Neural crest cell (in vitro differentiated cells): ENCODE measurements at places on chromosomes 1 and 21.
A peak's percentile ranks its signal among the peaks of the same experiment; 100 is the strongest.

GRCh38 chr1:199682081-199682480 is 345.4 kb upstream of the NR5A2 start:
- DNase-seq: no peak

GRCh38 chr1:116159177-116159576 is 48.0 kb downstream of the MAB21L3 start:
- no peak for DNase-seq

DNA sequence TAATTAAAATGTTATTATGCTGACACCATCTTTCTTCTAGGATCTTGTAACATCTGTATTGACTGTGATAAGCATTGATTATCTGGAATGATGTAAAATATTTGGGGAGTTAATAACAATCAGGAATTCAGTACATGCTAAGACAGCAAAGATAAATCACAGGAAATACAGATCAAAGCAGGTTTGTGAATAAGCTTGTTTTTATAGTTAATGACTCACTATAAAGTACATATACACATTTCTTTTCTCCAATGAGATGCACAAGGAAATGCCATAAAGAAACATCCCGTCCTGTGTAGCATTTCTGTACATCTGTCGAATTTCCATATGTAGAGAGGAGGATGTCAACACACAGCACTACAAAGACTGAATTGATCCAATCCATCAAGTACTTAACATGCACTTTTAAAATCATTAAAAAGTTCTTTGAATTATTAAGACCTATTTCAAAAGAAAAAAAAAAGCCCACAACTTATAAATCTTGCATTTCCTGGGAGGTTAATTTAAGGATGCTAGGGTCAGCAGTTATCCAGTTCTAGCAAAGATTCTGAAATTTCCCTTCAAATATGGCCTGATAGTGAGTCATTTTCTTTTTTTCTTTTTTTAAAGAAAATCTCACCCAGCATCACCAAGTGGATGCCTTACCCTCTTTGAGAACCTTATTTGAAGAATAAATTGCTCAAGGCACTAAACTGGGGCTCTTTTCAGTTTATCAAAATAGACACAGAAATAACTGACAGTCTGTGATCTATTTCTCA is 243.2 kb upstream of the NR5A2 start:
- DNase-seq: no peak

GRCh38 chr1:11184973-11185372 is 4.2 kb upstream of the ANGPTL7 start:
- DNase-seq: no peak

DNA sequence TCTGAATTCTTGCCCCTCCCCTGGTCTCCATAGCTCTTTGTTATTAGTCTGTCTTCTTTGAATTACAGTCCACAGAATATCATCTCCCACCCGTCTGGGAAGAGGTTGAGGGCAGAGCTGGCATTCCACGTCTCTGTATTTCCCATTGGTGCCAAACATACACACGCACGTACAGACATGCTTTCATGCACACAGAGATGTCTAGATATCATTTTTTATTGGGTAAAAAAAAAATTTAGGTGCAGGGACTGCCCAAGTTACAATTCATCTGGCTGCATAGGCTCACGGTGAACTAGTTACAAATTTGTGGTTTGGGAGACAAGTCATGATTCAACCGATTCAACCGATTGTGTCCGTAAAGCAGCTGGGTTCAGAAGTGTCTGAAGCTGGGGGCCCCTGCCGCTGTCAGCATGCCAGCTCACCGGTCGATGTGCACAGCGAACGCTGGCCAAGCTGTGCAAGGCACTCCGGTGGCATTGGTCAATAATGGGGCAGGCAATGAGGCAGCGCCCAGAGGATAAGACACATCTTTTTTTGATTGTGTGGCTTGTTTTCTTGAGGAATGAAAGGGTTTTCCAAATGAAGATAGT is 73.7 kb downstream of the KCNN3 start:
- no peak for DNase-seq

GRCh38 chr1:170424346-170424745 is 107.6 kb upstream of the GORAB start:
- no peak for DNase-seq

DNA sequence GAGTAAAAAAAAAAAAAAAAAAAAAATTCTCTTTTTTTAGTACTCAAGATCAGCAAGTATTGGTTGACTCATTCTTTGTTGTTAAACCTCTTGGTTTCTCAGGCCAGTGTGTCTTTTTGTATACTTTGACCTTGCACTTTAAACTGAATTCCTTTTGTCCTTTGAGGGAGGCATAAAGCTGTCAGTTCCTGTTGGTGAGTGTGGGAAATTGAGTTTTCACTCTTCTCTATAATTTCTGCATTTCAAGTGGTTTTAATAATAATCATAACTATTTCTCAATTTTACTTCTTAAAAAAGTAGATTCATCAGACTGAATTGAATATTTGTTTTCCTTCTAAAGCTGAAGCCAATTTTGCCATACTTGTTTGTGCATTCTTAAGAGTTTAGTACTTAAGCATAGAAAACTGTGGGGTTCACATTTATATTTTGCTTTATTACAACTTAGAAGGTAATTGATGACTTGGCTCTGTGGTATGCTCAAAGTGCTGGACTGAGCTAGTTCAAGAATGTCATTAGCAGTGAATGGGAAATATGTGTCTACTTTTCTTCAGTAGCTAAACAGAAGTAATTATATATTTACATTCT is 43.4 kb downstream of the ITSN1 start:
- no peak for DNase-seq

- DNase-seq: no peak
These were observed 107.3 kb downstream of the RNF220 start for GRCh38 chr1:44512313-44512885.

- no peak for DNase-seq
These were observed 599.9 kb downstream of the LMO4 start for GRCh38 chr1:87928623-87929022.

DNA sequence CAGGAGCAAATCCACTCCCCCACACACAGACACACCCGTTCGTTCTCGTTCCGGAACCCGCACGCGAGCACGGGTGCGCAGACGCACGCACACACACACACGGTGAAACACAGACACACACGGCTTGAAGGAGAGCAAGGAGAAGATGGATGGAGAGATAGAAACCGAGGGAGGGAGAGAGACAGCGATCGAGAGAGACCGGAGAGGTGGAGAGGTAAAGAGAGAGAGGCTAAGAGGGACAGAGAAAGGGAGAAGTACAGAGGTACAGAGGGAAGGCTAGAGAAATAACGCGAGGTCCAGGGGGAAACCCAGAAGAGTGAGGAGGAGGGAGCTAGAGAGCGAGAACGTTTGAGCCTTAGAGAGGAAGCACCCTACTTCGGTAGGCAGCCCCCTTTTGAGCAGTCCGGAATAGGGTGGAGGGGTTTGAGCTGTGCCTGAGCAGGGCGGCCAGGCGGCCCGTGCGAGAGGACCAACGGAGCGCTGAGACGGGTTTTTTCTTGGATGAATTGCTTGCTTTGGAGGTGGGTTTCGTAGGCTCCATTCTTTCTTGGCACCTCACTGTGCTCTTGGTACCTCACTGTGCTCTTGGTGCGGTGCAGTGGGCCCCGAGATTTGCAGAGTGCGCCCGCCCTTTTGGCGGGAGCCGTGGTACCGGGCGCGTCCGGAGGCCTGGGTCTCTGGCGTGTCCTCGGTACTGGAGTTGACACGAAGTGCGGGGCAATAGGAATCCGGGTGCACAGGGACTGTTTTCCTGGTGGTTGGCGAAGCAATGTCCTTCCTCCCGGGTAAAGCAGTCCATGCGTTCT is 88.4 kb upstream of the RHOU start:
- no peak for DNase-seq

GRCh38 chr1:25906644-25907300 is 553 bp upstream of the STMN1 start:
- peak; percentile 36 for DNase-seq

DNA sequence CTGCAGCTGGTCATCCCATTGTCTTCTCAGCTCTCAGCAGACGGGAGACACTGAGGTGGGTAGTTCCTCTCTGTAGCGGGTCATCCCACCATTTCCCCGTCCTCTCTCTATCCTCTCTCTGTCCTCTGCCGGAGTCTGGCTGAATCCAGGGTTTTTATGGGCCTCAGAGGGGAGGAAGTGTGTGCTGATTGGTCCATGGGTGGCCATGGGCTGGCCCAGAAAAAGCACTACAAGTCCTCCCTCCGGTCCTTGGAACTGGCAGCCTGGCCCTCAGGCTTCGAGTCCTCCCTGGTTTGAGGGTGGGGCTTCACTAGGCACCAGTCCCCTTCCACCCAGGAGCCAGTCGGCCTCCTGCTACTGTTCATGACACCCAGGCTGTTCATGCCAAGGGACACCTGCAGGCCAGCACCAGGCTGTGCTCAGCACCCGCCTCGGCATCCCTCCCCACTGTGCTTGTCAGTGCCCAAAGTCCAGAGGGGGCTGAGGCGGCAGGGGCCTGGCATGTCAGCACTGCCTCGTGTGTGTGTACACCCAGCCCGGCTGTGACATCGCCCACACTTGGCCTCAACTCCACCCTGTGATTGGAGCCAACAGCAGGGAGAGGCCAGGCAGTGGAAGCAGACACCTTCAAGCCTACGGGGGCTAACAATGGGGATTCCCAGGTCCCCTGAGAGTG is 23.0 kb upstream of the LRRC8C start:
- DNase-seq: no peak

GRCh38 chr1:31575369-31576140 is 760 bp upstream of the TINAGL1 start:
- DNase-seq: no peak

DNA sequence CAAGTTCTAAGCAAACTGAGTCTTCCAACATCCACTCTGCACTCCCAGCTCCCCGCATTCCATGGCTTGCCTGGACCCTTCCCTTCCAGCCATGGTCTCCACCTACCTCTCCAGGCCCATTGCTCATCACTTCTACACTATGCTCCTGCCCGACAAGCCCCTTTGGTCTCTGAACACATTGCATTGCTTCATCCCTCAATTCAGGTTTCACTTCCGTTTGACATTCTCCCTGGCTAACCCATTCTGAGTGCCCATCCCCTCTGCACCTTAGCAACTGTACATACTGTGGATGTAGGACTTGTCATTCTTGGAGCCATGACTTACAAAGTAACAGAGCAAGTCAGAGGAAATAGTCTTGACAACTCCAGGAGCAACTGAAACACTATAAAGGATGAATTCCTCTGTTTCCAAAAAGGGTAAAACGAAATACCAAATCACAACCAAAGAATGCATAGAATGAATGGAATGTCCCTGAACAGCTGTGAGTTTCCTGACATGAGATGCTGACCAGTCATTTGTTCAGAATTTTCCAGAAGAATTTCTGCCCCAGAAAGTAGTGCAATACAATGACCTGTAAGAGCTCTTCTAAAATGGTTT is 66.7 kb downstream of the KCNJ6 start:
- no peak for DNase-seq

GRCh38 chr1:205328476-205328875 is 6.9 kb upstream of the NUAK2 start:
- DNase-seq: no peak

GRCh38 chr1:188670837-188671236 is 1806.8 kb downstream of the BRINP3 start:
- DNase-seq: no peak

GRCh38 chr1:119602169-119602568 is 45.9 kb downstream of the ZNF697 start:
- DNase-seq: no peak

- no peak for DNase-seq
These were observed 37.9 kb downstream of the WNT4 start for GRCh38 chr1:22104865-22105437.

- no peak for DNase-seq
These were observed 57.4 kb upstream of the CXADR start for GRCh38 chr21:17455451-17455850.

DNA sequence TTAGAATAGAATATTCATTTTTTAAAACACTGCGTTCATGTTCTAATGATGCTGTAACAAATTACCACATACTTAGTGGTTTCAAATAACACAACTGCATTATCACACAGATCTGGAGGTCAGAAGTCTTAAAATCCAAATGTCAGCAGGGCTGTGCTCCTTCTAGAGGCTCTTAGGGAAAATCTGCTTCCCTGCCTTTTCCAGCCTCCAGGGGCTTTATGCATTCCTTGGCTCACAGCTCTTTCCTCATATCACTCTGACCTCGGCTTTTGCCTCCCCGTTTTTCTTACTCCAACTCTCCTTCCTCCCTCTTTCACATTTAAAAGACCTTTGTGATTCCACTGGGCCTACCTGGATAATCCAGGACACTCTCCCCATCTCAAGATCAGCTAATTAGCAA is 18.6 kb upstream of the FMN2 start:
- DNase-seq: no peak

DNA sequence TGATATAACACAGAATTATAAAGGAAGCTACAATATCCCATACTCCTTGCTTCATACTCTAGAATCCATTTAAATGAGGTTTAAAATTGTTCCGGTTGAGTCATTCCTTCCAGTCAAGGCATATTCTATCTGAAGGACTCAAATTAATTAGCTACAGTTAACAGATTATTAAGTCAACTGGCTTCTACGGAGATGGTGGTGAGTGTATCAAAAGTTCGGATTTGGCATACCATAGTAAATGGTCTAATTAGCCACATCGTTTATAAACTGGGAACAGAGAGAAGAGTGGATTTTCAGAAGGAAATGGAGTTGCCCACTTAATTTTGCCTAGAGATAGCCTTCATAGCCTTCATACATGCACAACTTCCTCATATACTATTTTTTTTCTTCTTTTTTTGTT is 1095.3 kb downstream of the TTLL7 start:
- no peak for DNase-seq

GRCh38 chr1:27755286-27755685 is 17.7 kb upstream of the STX12 start:
- DNase-seq: no peak

GRCh38 chr1:2376261-2376741 is 15.1 kb downstream of the MORN1 start:
- DNase-seq: no peak

GRCh38 chr1:94113589-94114226 is 7.2 kb downstream of the ABCA4 start:
- no peak for DNase-seq

DNA sequence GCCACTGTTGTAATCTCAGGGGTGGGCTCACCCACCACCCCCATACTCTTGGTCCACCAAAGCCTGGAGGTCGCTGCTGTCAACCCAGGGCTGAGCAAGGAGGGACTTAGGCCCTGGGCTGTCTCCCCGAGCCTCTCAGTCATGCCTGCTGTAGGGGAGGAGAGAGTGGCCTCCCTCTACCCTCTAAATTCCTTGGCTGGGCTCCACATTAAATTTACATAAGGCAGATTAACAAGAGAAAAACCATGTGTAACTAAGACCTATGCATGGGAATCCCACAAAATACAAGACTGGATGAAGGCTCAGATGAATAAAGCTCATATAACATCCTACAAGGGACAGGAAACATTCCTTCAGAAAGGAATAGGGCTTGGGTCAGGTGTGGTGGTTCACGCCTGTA is 1.8 kb upstream of the PIK3CD start:
- no peak for DNase-seq
